Stimulated activated CD8-positive, alpha-beta memory T cell treated with anti-CD3 and anti-CD28 coated beads, Interleukin-7, amount 100 ng/mL, for 1 hour (primary cell): ENCODE measurements at places on chromosomes 1 and 21.

DNA sequence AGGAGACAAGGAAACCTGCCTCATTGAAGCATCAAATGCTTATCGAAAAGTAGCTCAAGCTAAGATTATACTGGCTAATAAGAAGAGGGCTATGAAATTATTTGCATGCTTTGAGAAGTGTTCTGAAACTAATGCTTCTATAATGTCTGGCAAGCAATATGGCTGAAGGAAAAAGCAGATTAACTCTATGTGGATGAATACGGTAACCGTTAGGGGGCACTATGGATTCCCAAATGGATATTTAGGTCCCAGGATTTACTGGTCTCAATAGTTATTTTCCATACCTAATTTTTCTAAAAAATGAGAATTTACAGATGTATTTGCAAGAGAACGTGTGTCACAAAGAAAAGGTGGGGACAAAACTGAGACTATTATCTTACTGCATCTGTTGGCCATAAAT is 34.6 kb upstream of the RRP15 start:
- no peak for DNase-seq

GRCh38 chr1:235971020-235971419 is 93.9 kb downstream of the NID1 start:
- DNase-seq: no peak

GRCh38 chr1:44924835-44925464 is 61.4 kb downstream of the EIF2B3 start:
- no peak for DNase-seq

DNA sequence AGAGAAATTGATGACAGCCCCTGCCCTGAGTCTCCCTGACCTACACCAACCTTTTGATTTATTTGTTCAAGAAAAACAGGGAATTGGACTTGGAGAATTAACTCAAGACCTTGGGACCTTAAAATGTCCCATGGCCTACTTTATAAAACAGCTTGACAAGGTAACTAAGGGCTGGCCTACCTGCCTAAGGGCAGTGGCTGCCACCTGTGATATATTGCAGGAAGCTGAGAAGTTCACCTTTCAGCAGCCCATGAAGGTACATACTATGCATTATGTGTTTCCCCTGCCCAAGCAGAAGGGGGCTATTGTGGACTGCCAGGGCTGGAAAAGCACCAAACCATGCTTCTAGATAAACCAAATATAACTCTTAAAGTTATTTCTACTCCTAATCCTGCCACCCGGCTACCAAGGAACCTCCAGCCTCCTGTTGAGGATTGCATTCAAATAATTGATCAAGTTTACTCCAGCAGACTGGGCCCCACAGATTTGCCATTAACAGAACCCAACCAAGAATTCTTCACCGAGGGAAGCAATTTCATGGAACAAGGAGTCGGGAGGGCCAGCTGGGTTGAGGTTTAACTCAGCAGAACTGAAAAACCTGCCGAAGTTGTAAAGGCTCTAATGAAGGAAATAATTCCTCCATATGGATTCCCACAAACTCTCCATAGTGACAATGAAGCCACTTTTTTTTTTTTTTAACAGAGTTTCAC is 28.2 kb downstream of the LACTBL1 start:
- no peak for DNase-seq

DNA sequence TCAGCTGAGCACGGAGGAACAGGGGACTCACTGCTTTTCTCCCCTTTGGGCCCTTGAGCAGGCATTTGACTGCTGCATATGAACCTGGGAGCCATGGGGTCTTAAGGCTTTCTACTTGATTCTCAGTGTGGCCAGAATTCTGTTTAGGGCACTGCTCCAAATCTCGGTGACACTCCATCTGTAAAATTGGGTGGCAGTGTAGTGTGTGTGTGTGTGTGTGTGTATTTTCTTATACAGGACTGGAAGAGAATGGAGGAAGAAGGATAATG is 162.2 kb downstream of the PBX1 start:
- DNase-seq: no peak

DNA sequence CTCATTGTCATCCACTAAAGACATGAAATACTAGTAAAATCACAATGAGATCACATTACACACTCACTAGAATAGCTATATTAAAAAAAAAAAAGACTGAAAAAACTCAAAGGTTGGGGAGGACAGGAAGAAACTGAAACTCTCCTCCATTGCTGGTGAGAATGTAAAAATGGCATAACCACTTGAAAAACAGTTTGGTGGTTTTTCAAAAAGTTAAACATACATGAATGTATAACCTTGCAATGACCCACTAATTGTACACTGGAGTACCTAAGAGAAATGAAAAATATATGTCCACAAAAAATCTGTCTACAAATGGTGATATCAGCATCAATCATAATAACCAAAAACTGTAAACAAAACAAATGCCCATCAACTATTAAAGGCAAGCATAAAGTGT is 44.0 kb downstream of the NRIP1 start:
- DNase-seq: no peak

- no peak for DNase-seq
Measured at GRCh38 chr1:223419561-223419960, 26.3 kb downstream of the CCDC185 start.

DNA sequence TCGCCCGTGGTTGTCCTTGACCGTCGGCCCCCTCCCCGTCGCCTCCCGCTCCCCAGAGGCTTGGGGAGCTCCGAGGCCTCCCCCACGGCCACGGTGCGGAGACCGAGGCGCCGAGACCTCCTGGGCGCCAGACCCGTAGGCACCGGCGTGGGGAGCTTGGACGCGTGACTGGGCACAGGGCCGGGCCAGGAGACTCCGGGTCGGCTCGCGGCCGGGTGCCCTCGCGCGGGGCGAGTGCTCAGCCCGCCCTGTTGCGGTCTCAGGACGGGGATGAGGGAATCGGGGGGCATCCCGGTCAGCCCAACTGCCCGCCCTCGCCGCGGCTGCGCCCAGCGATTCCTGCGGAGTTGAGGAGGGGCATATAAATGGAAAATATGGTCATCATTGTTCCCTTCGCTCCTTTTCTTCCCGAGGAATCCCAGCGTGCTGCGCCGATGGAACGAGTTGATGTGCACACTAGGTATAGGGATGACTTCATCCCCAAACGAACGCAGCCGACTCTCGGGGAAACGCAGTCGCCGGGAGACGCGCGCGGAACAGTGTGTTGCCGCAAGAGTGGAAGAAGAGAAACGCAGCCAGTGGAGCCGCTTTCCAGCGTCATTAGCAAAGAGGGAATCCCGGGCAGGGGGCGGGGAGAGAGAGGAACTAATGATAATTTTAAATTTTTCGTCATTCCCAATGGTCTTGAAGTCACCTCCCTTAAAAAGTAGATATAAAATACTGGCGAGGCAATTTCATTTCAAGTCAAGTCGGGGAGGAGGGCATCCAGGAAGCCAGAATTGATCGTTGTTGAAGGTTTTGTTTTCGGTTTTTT is 747 bp upstream of the ENAH start:
- no peak for DNase-seq

GRCh38 chr1:236163463-236164153 is 21.3 kb downstream of the GPR137B start:
- no peak for DNase-seq

DNA sequence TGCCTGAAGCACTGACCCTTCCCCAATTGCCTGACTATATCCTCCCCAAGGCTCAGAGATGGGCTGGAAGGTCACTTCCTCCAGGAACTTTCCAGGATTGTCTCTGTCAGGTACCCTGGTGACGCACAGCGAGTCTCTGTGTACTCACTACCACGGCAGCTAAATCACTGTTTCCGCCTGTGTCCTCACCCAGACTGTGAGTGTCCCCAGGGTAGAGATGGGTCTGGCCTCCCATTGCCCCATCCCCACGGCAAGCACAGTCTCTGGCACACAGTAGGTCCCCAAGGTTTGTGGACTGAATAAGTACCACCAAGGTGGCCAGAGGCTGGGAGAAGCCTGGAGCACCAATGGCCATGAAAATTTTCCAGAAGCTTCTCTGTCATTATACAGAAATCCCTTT is 93.8 kb upstream of the RUNX3 start:
- DNase-seq: no peak

DNA sequence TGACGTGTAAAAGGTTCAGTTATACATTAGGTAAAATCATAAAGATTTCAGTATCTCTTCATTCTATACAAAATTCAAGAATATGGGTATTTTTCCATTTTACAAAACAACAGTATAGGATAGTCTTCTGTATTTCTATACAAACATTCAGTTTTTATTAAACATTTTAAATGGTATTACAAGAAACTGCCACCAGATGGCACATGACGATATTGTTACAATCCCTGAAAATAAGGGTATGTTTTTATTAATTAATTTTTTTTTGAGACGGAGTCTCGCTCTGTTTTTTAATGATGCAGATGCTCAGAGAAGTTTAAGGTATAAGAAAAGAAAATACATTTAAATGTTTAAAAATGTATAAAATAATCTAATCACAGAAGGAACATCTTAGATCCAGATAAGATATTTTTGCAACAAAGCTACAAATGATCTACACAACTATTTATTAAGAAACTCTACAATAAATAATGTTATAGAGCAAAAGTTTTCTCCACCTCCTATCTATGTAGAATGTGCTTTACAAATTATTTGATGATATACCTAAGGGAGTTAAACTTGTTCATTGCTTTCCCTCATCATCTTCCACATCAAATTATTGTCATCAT is 23.5 kb upstream of the RSBN1 start:
- DNase-seq: no peak

DNA sequence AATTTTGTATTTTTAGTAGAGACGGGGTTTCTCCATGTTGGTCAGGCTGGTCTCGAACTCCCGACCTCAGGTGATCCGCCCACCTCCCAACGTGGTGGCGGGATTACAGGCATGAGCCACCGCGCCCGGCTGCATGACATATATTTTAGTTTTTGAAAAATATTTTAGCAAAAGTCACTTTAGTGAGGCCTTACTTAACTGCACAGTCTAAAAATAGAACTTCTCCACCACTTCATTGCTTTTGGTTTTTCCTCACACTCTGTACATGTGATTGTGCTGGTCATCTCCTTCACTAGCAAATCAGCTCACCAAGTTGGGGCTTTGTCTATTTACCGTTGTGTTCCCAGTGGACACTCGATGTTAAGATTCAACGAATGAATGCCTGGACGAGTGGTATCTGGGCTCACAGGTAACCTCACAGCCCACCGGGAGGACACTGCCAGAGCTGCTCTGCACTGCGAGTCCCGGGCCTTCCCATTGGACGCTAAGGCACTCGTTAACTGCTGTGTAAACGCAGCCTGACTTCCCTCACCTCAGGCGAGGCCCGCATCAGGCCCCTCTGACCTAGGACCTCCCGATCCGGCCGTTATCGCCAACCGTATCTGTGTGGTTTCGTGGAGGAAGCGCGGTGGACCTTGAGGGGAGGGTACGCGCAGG is 14.0 kb upstream of the ZNF692 start:
- no peak for DNase-seq

- no peak for DNase-seq
Measured at GRCh38 chr1:81325397-81325796, 475.3 kb upstream of the ADGRL2 start.

DNA sequence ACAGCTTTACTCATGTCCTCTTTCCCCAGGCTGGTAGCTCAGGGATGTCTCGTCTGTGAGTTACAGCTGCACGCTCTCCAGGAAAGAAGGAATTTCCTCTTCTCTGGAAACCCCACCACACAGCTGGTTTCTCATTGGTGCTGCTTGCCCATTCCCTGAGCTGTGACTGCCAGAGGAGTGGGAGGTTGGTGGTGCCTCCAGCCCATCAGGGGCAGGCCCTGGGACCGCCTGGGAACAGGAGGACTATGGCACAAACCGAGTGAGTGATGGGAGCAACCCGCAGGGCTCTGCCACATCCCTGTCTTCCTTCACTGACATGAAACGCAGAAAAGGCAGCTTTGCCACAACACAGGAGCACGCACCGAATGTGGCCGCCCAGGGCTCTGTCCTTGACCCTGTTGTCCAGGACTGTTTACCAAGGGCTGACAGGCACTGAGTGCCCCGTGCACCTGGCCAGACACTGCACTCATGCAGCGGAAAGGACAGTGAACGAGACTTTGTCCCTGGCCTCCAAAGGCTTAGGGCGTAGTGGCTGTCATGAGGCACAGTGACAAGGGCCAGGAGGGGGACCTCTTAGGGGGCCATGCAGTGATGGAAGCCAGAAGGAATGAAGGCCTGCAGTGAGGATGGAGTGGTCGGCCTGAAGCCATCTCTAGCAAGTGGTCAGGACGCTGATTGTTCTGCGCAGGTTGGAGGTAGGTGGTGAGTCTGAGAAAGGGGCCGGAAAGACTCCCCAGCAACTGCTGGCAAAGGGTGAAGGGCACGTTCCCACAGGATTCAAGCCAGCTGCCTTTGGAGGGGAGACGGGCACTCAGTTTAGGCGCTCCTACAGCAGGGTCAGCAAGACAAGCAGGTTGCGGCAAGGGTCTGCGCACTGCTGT is 1.7 kb upstream of the CCNL2 start:
- no peak for DNase-seq

DNA sequence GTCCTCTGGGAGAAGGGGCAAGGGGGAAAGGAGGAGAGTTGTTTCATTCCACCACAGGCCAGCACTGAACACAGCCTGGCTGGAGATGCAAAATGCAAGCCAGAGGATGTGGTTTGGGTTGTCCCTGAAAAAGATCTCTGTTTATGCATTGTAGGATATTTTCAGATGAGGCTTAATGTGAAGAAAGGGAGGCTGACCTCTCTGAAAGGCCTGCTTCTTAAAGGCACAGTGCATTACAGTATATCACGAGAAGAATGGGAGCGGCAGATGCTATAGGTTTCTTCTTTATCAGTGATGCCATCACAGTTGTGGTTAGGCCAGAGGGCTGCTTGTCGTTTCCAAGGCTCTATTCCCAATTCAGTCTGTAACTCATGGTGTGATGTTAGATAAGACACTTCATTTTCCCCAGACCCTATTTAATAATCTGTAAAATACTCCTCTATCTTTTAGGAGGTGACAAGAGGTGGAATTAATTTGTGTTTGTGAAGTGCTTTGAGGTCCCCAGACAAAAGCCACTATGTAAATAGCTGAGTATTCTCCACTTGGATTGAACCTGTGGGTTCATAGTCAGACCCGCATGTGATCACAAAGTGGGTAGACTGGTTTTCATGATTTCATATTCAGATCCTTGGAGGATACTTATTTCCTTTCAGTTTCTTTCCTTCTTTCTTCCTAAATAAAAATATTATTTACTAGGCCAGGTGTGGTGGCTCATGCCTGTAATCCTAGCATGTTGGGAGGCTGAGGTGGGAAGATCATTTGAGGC is 76.5 kb upstream of the WDR26 start:
- no peak for DNase-seq

GRCh38 chr1:90919190-90919719 is 102.6 kb downstream of the ZNF644 start:
- no peak for DNase-seq

GRCh38 chr1:172071746-172072145 is 230.4 kb downstream of the DNM3 start:
- no peak for DNase-seq
